ENCODE measurements at places on chromosomes 2 and 18.

- no peak for DNase-seq
Observed at GRCh38 chr2:15991231-15991630, 50.9 kb downstream of the MYCN start.

- no peak for DNase-seq
Observed at GRCh38 chr2:230008708-230009066, 60.0 kb downstream of the SLC16A14 start.

DNA sequence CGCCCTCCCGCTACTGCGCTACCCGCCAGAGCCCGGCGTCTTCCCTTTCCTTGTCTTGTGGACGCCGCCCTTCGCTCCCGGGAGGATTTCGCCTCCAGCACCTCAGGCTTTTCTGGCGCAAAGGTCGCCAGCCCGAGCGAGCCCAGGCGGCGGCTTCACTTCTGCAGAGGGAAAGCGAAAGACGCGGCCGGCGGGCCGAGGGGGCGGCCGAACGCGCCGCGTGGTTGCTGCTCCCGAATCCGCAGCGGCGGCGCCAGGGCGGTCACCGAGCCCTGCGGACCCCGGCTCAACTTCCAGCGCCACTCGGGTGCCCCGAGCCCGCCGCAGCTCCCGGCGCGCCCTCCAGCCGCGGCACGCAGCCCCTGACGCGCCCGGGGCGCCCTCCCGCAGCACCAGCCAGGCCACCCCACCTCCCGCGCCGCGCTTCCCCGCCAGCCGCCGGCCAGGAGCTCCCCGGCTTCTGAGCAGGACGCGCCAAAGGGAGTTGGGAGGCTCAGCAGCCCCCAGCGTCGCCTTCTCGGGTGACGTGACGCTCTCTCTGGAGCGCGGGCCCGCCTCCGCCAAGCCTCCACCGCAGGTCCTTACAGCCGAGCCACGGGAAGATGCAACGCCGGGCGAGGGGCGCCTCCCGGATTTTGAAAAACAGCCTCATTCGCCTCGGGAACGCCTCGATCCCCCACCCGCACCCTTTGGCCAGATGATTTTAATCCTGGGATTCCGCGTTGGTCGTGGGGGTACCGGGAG, 84.9 kb upstream of the EPB41L3 start:
- no peak for DNase-seq

DNA sequence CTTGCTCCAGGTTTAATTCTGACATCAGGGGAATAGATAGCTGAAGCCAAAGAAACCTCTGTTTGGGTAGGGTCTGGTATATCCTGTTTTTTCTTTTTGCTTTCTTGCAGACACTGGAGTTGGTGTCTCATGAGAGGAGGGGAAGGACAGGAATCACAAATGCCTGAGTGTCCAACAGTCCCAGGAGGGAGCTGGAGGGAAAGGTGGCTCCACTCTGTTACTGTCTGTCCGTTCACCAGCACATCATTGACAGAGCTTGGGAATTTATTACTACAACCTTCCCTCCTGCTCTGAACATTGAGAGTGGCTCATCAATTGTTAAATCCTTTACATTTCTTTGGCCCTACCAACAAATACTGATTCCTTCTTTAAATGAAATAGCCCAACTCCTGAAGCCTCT, 152.3 kb upstream of the NOSTRIN start:
- DNase-seq: no peak

- no peak for DNase-seq
Observed at GRCh38 chr18:574149-574860, 5.9 kb upstream of the CETN1 start.

DNA sequence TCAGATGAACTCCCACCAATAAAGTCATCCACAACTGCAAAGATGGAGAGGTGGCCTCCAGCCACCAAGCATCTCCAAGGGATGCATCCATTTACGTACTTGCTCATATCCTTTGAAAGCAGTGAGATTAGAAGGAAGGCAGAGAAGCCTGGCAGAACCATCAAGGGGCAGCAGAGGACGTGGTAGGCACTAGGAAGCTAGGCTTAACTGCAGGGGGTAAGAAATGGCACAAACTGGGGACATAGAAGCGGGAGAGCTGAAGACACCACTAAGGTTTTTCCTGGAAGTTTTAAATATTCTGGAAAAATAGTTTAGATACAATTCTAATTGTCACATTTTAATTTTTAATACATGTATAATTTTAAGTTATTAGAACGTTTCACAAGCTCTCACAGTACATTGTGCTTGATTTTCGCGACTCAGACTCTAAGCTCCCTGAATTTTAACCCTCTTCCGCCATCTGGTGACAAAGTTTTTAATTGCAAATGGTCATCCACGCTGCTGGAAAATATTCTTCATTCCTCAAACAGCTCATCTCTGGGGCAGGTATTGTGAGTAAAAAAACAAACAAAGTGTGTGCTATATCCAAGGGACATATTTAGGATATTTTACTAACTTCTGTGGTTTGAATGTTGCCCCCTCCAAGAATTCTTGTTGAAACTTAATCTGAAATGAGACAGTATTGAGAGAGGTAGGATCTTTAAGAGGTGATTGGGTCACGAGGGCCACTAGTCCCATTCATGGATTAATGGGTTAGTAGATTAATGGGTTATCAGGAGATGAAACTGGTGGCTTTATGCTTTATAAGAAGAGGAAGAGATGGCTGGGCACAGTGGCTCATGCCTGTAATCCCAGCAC, 1.6 kb upstream of the PSTPIP2 start:
- no peak for DNase-seq

DNA sequence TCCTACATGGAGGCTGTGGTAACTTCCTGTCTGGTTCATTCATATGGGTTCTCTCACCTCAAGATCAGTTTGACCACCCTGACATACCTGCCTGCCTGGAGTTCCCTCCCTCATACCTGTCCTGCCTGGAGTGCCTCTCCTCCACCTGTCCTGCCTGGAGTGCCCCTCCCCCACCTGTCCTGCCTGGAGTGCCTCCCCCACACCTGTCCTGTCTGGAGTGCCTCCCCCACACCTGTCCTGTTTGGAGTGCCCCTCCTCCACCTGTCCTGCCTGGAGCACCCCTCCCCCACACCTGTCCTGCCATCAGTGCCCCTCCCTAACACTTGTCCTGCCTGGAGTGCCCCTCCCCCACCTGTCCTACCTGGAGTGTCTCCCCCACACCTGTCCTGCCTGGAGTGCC, 461.9 kb downstream of the PTPRM start:
- no peak for DNase-seq

DNA sequence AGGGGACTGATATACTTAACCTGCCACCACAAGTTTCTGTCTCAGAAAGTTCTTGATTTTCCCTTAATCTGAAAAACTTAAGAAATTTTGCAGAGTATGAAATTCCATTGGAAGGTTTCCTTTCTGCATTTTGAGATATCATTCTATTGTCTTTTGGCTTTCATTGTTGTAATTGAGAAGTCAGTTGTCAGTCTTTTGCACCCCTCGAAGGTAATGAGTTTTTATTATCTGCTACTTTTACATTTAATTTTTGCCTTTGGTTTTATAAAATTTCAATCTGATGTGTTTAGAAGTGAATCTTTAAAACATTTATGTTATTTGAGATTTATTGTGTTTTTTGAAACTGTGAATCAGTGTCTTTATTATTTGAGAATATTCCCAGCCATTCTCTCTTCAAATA, 4.8 kb upstream of the IL36A start:
- no peak for DNase-seq

DNA sequence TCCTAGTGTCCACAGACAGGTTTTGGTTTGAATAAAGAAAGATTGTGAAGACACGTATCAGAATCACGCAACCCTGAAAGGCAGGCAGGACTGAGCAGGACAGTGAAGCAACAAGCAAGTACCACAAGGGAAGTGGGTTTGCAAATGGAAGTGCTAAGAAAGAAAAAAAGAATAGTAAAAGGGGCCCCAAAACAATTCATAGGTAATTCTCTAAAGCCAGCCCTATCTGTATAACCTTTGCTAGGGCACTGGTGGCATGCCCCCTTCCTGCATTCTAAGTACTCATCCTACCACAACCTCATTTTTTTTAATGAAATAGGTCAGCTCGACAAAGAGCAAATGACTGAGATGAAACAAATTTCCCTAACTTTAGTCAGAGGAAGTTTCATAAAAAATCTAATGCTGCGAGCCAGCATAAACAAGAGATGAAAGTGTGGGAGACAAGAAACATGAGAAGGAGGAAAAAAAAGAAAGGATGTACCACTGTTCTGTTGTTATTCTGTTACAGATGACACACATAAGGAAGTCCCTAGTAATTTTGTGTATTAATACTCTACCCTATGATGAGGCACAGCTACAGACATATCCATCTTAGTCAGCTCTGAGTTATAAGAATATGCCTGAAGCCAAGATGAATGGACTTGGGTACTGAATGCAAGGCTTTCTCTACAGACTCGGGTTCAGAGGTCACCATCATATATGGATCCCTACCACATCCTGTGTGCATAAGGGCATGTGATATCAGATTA, 32.2 kb downstream of the IKZF2 start:
- DNase-seq: no peak

DNA sequence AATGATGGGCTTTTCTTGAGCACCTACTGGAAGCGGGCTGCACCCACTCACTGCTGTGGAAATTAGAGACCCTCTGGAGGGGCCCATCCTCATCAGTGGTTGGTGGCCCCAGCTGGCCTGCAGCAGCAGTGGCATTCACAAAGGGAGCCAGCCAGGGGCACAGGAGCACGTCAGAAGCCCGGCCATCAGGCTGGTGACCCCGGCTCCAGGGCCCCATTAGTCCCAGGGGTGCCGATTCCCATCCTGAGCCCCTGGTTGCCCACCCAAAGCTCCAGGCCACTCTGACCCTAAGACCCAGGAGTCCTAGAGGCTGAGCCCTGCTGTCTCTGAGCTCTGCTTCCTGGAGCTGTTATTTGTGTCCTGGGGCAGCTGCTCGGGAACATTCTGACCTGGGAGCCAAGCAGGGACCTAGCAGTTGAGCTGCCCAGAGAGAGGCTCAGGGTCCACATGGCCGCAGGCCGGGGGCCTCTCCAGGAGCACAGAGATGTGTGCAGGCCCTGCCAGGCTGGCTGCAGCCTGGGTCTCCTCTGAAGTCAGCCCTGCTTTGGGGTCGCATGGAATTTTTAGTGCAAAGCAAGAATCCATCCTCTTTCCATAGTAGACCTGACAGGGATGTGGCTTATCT, 207.2 kb downstream of the KLHL29 start:
- no peak for DNase-seq

DNA sequence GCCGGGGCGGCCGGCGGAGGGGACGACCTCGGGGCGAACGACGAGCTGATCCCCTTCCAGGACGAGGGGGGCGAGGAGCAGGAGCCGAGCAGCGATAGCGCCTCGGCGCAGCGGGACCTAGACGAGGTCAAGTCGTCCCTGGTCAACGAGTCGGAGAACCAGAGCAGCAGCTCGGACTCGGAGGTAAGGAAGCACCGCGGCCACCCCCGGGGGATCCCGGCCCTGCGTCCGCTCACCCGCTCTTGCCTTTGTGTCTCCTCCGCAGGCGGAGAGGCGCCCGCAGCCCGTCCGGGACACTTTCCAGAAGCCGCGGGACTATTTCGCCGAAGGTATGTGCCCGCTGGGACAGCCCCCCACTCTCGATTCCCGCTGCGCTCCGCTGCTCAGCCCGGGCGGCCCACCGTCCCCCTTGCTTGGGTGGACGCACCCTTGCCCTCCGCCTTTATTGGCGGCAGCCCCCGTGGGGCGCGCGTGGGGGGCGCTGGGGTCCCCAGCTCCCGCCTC, 611 bp downstream of the TCF7L1 start:
- DNase-seq: no peak

DNA sequence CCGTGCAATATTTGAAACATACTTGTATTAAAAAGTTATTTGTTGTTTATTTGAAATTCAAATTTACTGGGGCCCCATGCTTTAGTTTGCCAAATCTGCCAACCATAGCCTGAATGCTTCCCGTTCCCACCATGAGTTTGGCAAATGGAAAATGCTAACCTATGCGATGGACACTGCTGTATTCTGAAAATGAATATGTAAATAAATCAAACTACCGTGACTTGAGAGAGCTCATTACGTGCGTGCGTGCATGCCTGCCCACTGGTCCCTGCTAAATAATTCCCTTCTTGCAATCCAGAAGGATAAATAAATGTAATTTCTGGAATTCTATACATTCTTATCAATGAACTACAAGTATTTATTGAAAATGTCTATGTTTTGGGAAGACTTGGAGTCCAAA, 3.2 kb downstream of the BOD1L2 start:
- no peak for DNase-seq

GRCh38 chr18:26978812-26979341, 113.4 kb upstream of the AQP4 start:
- no peak for DNase-seq

- DNase-seq: no peak
Observed at GRCh38 chr2:113158884-113159553, 14.8 kb upstream of the PSD4 start.

GRCh38 chr2:8456151-8457091, 225.4 kb upstream of the ID2 start:
- no peak for DNase-seq

GRCh38 chr18:27921392-27921791, 255.5 kb downstream of the CDH2 start:
- DNase-seq: no peak

All from activated naive CD4-positive, alpha-beta T cell (primary cell).